Activated CD8-positive, alpha-beta memory T cell treated with anti-CD3 and anti-CD28 coated beads, Interleukin-2, amount 10 ng/mL, durations not matched to agents 7 days and 5 days (primary cell): ENCODE measurements at places on chromosomes 13 and 19. TPM values are rescaled to one million over a fixed set of nuclear protein-coding genes. Genes with fewer than 3 reads are reported as not detected.

- peaks cover 4% of the 10 kb centered on the region for H3K4me1 ChIP-seq
- H3K4me3 ChIP-seq: no peak overlapping the region
- no peak for DNase-seq
- H3K27me3 ChIP-seq: no peaks in the 10 kb centered on the region
Observed at GRCh38 chr19:1396019-1396767, 5.1 kb downstream of the GAMT start.

- DNase-seq: no peak
- no peaks in the 10 kb centered on the region for H3K36me3 ChIP-seq
- H3K27ac ChIP-seq: peak within 1 kb of the TSS; percentile 47
- H3K4me1 ChIP-seq: peaks cover 25% of the 10 kb centered on the region
- H3K27me3 ChIP-seq: no peaks in the 10 kb centered on the region
- peak within 1 kb of the TSS; percentile 10 for H3K4me3 ChIP-seq
Observed at GRCh38 chr19:51387924-51388389, at the start of gene LIM2. Gene LIM2 (minus strand): TSS chr19:51387974. CDS start chr19:51387443, 531 bp downstream.

DNA sequence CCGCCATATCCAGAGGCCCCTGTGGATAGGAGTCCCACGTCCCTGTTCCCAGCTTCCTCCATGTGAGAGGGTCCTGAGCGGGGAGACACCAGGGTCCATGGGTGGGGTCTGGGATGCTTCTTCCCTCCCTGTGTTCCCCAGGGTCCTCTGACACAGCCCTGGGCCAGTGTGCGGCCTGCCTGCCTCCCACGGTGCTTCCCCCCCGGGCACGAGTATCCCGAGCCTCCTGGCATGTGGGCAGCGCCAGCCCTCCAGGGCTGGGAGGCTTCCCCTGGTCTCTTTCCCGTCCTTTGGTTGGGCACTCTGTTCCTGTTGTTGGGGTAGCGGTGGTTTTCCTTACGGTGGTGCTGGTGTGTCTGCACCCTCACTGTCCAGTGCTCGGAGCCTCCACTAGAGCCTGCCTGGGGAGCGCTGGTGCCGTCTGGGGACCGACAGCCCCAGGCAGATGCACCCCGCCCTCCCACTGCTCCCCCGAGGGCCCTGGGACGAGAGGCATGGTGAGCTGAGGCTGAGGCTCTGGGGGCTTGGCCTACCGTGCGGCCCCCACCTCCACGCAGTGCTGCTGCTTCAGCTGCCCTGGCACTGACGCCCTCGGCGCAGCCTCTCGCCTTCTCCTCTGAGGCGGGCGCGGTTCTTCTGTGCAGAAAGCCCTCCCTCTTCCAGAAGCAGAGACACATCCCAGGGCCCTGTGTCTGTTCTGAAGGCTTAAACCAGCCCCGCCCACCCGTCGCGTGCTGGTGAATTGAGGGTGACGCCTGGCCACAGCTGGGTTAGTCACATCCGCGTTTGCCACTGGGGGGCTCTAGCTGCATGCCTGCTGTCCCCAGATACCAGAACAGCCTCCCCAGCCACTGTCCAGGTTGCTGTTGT, 27.9 kb downstream of the PLEKHJ1 start:
- peaks cover 15% of the 10 kb centered on the region for H3K36me3 ChIP-seq
- DNase-seq: peak; percentile 73
- H3K4me1 ChIP-seq: peaks cover 6% of the 10 kb centered on the region
- H3K27ac ChIP-seq: no peak overlapping the region
- H3K4me3 ChIP-seq: no peak overlapping the region
- H3K27me3 ChIP-seq: no peaks in the 10 kb centered on the region

GRCh38 chr13:28735481-28736029, 16.8 kb upstream of the SLC46A3 start:
- peaks cover 3% of the 10 kb centered on the region for H3K4me1 ChIP-seq
- DNase-seq: no peak
- H3K27me3 ChIP-seq: peaks cover 4% of the 10 kb centered on the region

DNA sequence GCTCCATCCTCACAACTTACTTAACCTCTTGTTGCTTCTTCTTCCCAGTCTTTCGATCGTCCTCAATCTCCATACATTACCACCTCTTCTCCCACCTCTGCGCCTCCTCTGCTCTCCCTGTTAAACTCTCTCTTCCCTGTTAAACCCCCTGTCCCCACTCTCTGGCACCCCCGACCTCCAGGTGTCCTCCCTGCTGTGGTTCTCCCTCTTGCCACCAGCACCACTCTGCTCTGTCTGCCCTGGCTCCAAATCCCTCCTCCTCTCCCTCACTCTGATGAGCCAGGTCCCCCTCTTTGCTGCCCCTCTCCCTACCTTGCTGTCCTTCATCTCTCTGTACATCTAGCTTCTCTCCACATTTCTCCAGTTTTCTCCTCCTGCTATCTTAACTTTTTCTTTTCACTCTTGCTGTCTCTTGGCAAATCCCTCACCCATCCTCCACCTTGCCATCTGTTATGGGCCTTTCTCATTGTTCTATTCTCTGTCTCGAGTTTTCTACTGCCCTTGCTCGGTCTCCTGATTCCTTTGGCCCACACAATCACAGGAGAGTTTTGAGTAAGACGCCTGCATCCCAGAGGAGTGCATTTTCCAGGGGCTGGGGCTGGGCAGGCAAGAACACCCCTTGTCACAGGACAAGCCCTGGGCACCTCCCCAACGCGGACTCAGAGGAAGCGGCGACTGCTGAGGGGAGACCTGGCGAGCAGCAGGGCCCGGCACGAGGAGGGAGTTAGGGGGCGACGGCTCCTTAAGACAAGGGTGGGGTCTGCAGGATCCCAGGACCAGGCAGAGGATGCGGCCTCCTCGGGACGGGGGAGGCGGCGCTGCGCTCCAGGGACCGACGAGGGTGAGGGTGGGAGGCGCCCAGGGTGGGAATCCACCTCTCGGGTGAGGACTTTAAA, 21.4 kb upstream of the ERVV-1 start:
- peaks cover 12% of the 10 kb centered on the region for H3K4me1 ChIP-seq
- DNase-seq: no peak
- no peak overlapping the region for H3K27ac ChIP-seq
- peaks cover 7% of the 10 kb centered on the region for H3K27me3 ChIP-seq
- H3K4me3 ChIP-seq: peak overlapping the region; percentile 73

DNA sequence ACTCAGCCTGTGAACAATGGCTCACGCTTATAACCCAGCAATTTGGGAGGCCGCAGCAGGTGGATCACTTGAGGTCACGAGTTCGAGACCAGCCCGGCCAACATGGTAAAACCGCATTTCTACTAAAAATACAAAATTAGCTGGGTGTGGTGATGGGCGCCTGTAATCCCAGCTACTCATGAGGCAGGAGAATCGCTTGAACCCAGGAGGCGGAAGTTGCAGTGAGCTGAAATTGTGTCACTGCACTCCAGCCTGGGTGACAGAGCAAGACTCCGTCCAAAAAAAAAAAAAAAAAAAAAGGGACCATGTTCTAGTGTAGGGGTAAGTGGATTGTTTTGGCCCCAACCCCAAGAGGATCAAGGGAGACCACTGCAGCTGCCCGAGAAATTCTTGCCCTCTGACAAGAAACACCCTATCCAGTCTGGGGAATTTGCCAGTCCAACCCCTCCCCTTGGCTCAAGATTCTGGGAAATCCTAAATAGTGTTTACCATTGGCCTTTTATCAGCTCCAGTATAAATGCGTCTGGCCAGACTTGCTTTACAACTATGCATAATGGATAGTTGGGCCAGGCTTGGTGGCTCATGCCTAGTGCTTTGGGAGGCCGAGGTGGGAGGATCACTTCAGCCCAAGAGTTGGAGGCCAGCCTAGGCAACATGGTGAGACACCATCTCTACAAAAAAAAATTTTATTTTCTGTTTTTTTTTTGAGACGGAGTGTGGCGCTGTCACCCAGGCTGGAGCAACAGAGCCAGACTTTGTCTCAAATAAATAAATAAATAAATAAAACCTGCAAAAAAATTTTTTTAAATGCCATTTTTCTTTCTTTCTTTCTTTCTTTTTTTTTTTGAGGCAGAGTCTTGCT, 5.1 kb upstream of the DHDH start:
- no peak for DNase-seq
- H3K27ac ChIP-seq: no peak overlapping the region
- peaks cover 9% of the 10 kb centered on the region for H3K4me1 ChIP-seq

DNA sequence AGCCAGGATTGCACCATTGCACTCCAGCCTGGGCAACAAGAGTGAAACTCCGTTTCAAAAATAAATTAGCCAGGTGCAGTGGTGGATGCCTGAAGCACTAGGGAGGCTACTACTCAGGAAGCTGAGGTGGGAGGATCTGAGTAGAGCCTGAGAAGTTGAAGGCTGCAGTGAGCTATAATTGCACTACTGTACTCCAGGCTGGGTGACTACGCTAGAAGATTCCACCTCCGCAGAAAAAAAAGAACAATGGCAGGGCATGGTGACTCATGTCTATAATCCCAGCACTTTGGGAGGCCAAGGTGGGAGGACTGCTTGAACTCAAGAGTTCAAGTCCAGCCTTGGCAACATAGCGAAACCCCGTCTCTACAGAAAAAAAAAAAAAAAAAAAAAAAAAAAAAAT, 20.5 kb downstream of the HAUS8 start:
- no peaks in the 10 kb centered on the region for H3K4me1 ChIP-seq
- H3K36me3 ChIP-seq: peaks cover 53% of the 10 kb centered on the region
- no peak overlapping the region for H3K27ac ChIP-seq
- H3K27me3 ChIP-seq: no peaks in the 10 kb centered on the region
- no peak for DNase-seq
- no peak overlapping the region for H3K4me3 ChIP-seq

DNA sequence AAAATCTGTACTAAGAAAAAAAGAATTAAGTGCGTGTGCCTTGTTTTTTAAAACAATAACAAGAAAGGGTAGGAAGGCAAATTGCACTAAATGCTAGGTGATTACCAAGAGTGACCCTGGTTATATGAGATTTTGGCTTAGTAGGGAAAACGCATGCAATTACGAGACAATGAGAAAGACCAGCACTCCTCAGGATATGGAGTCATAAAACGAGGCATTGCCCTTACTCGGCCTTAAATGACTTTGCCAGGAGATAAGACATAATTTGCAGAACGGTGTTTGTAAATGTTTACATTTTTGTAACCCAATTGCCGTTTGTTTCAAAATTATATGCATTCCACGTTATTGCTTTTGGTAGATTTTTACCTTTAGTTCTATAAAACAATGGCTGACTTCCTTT, 179.8 kb downstream of the RBM26 start:
- H3K36me3 ChIP-seq: peaks cover 2% of the 10 kb centered on the region
- no peak overlapping the region for H3K27ac ChIP-seq
- no peak overlapping the region for H3K4me3 ChIP-seq
- peaks cover 3% of the 10 kb centered on the region for H3K4me1 ChIP-seq
- no peak for DNase-seq
- peaks cover 9% of the 10 kb centered on the region for H3K27me3 ChIP-seq

- no peak overlapping the region for H3K4me3 ChIP-seq
- H3K4me1 ChIP-seq: no peaks in the 10 kb centered on the region
- no peaks in the 10 kb centered on the region for H3K27me3 ChIP-seq
- no peak overlapping the region for H3K27ac ChIP-seq
- peaks cover 9% of the 10 kb centered on the region for H3K36me3 ChIP-seq
- no peak for DNase-seq
Observed at GRCh38 chr19:36103842-36104552, 6.9 kb upstream of the OVOL3 start.

DNA sequence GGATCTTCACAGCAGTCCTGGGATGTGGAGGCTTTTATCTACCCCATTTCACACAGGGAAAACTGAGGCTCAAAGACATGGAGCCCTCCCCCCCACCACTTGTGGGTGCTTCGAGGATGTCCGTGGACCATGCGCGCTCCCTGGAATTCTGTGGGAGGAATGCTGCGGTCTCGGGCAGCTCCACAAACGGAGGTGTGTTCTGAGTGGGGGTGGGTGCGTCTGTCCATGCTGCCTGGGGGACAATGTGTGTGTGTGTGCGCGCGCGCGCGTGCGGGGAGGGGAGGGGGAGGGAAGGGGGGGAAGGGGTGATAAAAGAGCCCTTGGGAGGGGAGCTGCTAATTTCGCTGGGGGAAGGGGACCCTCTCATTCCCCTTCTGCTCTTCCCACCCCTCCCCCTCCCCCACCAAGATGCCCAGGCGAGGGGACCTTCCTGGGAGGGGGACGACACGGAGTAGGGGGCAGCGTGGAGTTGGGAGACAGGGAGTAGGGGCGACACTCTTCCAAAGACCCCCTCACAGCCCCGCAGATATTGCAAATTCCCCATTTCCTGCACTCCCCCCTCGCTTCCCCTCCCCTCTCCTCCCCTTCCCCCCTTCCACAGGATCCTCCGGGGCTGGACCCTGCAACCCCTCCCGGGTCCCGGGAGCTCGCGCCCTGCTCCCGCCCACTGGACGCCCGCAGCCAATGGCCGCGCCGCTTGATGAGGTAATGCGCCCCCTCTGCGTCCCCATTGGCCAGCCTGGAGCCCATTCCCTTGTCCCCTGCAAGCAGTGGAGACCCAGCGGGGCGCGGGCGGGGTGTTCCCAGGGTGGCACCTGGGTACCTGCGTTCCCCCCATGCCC, 18.9 kb upstream of the ZNRF4 start:
- no peak overlapping the region for H3K27ac ChIP-seq
- no peak for DNase-seq
- H3K36me3 ChIP-seq: no peaks in the 10 kb centered on the region
- no peaks in the 10 kb centered on the region for H3K4me1 ChIP-seq

- peaks cover 3% of the 10 kb centered on the region for H3K27me3 ChIP-seq
- H3K36me3 ChIP-seq: no peaks in the 10 kb centered on the region
- H3K4me3 ChIP-seq: no peak overlapping the region
- H3K4me1 ChIP-seq: no peaks in the 10 kb centered on the region
- no peak for DNase-seq
- H3K27ac ChIP-seq: no peak overlapping the region
Observed at GRCh38 chr13:77521595-77522367, 13.7 kb upstream of the SCEL start.

- no peaks in the 10 kb centered on the region for H3K36me3 ChIP-seq
- H3K4me1 ChIP-seq: peaks cover 3% of the 10 kb centered on the region
Observed at GRCh38 chr13:101416181-101417042, at the start of gene NALCN. Gene NALCN (minus strand): TSS chr13:101416508. CDS start chr13:101399126, 17,382 bp downstream.

DNA sequence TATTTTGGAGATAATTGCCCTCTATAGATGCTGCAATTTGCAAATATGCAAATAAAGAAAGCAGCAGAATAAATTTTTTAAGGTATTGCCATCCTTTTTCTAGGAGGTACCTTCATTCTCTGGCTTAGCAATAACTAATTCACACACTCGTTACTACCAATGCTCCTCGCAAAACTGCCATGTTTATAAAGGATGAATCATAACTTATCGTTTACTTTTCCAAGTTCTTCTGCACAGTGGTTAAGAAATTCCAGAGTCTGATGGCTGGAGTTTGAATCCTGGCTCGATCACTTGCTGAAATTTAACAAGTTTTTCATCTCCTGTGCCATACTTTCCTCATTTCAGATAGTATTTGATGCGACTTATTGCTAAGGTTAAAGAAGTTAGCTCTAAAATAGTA, 708.6 kb upstream of the KLHL1 start:
- no peaks in the 10 kb centered on the region for H3K4me1 ChIP-seq
- no peak overlapping the region for H3K4me3 ChIP-seq
- no peaks in the 10 kb centered on the region for H3K36me3 ChIP-seq
- H3K27me3 ChIP-seq: no peaks in the 10 kb centered on the region
- no peak overlapping the region for H3K27ac ChIP-seq

GRCh38 chr13:40069173-40070044, 413.9 kb downstream of the COG6 start:
- H3K4me3 ChIP-seq: no peak overlapping the region
- DNase-seq: peak; percentile 76
- no peaks in the 10 kb centered on the region for H3K36me3 ChIP-seq
- H3K27ac ChIP-seq: no peak overlapping the region
- H3K4me1 ChIP-seq: peaks cover 12% of the 10 kb centered on the region

The CERS1 gene
- not detected for total RNA-seq

The C1QTNF9B gene
- not detected for total RNA-seq

The C5AR2 gene
- 0.07 TPM for total RNA-seq
